Stimulated activated CD4-positive, alpha-beta T cell treated with anti-CD3 and anti-CD28 coated beads, TNF-alpha, amount 100 ng/mL, for 4 hours (primary cell): ENCODE measurements at places on chromosomes 1 and 21.

DNA sequence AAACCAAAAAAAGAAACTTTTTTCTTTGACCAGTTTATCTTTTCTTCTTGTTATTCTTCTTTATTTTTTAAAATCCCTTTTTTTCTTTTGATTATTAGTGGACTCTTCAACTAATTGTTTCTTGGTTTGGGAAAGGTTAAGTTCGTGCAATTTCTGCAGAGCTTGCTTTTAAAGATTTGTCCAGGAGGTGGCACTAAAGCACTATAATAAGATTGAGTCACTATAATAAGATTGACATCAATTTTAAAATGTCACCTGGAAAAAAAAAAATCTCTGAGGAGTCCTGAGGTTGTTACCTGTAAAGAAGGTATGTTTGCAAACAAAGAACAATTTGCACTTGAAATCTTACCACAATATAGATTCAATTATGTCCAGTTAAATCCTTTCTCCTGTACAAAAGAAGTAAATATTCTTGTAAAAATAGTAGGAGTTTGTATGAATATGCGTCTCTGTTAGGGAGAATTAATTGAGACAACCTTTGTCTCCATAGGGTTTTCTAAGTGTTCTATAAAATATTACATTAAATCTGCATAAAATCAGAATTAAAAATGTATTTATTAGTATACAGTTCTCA is 166.7 kb downstream of the ADGRL4 start:
- no peak for DNase-seq

DNA sequence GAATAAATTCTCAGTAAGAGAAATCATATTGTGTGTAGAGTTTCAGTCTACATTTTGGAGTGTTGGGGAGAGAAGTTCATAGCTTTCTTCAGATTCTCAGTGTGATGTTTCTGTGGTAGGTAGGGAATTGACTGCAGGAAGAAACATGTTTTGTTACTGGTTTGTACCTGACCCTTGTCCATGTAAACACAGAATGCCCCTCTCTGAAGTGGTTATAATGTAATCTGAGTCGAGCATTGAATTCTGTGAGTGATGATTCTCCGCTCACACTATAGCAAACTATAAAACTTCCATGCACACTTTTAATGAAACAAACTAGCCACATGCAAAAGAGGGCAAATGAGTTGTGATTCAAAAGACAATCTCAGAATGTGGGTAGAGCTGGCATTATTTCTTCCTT is 433.2 kb downstream of the USP25 start:
- no peak for DNase-seq

GRCh38 chr1:234969011-234969441 is 159.6 kb downstream of the TOMM20 start:
- DNase-seq, result no peak

GRCh38 chr1:40851643-40852042 is 10.5 kb downstream of the CITED4 start:
- no peak for DNase-seq

DNA sequence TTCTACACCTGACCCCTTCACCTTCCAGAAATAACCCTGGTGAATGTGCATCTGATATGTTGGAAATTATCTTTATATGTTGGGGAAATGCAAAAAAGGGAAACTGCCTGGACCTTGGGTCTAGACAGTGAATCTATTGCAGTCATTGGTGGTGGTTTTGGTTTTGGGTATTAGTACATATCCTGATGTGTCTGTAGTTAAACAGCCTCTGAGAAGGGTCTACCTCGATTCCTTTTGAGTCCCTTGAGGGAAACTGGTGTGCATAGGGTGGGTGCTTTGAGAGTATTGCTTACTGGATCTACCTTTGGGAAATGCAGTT is 127.3 kb upstream of the KIAA0040 start:
- DNase-seq, result no peak
